ENCODE measurements at places on chromosomes 16 and 17.

- no peak for DNase-seq
Measured at GRCh38 chr17:79803997-79804855, 7.3 kb upstream of the CBX8 start.

DNA sequence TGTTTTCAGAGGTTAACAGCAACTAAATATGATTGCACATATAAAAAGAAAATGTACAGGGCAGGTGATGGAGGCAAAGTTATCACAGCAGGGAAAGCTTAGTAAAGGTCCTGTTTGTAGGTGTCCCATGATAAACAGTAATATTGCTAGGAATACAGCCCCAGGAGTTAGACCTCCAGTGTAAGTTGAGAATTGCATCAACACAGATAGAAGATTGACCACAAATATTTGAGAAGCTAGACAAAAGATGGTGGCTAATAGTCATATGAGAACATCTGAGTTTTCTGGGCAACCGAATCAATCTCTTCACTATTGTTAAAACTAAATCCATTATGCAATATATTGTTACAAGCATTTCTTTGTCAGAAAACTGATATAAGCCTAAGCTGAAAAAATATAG is 152.6 kb downstream of the CDH11 start:
- DNase-seq: no peak

- no peak for DNase-seq
Measured at GRCh38 chr16:56399047-56399446, 26.3 kb downstream of the AMFR start.

DNA sequence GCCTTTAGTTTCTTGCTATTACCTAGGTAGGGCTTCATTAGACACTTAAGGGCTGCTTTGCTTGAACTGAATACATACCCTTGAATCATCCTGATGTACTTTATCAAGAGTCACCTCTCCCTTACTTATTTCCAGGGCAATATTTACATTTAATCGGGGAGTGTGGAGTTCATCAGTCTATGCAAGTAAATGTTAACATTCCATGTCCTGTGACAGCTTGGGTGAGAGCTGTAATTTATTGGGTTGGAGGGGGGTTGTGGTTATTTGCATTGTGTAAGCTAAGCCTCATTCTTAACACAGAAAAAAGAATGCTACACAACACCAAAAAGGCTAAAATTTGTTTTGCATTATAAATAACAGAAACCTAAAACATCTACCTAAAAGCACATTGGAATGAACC is 16.7 kb downstream of the KCNJ16 start:
- DNase-seq: no peak

GRCh38 chr16:83137326-83137781 is 510.6 kb downstream of the CDH13 start:
- no peak for DNase-seq

- no peak for DNase-seq
Measured at GRCh38 chr17:55441544-55441943, 19.9 kb upstream of the MMD start.

Data from femur (tissue), 1 donor.